T-helper 17 cell (primary cell): ENCODE measurements at places on chromosomes 5 and 9. TPM values are rescaled to one million over a fixed set of nuclear protein-coding genes. Genes with fewer than 3 reads are reported as not detected.

DNA sequence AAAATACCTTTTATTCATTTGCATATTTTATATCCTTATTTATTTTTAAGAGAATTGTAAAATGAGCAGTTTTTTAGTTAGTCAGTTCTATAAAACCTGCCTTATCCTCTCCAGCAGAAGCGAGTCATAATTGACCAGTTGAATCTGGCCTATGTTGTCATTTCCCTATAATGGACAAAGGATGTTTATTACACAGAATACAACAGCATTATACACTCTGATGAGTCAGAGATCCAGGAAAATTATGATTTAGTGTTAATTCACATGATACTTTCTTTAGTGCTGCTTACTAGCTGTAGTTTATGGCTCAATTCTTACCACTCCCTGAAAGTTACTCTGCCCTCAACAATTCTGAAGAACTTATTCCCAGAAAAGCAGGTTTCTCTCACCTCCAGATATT, 26.8 kb upstream of the LURAP1L start:
- no peak for DNase-seq

GRCh38 chr9:134349936-134350335, 23.7 kb downstream of the RXRA start:
- no peak for DNase-seq

GRCh38 chr5:1464096-1464446, 18.8 kb upstream of the SLC6A3 start:
- DNase-seq: no peak

GRCh38 chr5:96566833-96567587, 95.2 kb upstream of the CAST start:
- DNase-seq: no peak

DNA sequence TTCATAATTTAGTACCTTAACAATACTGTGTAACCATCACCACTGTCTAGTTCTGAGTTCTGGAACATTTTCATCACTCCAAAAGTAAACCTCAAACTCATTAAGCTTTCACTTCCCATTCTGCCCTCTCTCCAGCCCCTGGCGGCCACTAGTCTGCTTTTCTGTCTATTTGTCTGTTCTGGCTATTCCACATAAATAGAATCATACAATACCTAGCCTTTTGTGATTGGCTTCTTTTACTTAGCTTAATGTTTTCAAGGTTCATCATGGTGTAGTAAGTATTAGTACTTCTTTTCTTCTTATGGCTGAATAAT, 138.7 kb downstream of the RAPGEF6 start:
- DNase-seq: no peak

GRCh38 chr9:93329629-93330280, 121.7 kb upstream of the FAM120A start:
- no peak for DNase-seq

DNA sequence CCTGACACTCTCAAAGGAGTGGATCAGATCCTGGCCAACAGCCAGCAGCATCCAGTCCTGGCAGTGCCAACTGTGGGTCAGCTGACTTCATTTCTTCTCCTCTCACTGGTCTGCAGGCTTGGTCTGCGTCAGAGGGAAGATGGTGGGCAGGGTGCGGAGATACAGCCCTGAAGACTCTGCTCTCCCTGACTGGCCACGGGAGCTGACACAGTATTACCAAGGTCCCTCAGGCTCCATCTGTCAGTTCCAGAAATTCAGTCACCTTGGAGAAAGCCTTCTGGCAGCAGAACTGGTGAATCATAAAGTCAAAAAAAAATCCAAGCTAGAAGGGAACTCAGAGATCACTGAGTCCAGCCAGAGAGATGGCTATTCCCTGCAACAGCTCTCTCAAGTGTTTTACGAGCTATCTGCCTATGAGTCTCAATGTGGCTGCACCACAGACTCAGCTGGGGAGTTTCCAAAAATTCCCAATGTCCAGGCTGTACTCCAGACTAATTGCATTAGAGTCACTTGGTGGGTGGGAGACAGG, 27.9 kb downstream of the C1QTNF2 start:
- DNase-seq: no peak

GRCh38 chr5:146872188-146872587, 6.4 kb downstream of the PPP2R2B start:
- no peak for DNase-seq

- no peak for DNase-seq
Measured at GRCh38 chr9:134915046-134915985, 2.4 kb downstream of the FCN1 start.

- no peak for DNase-seq
Measured at GRCh38 chr9:68493541-68493940, 47.1 kb downstream of the TMEM252 start.

GRCh38 chr5:14445013-14445412, 136.6 kb upstream of the OTULINL start:
- no peak for DNase-seq

DNA sequence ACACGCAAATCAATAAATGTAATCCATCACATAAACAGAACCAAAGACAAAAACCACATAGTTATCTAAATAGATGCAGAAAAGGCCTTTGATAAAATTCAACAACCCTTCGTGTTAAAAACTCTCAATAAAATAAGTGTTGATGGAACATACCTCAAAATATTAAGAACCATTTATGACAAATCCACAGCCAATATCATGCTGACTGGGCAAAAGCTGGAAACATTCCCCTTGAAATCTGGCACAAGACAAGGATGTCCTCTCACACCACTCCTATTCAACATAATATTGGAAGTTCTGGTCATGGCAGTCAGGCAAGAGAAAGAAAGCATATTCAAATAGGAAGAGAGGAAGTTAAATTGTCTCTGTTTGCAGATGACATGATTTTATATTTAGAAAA, 1946.3 kb upstream of the CDH9 start:
- no peak for DNase-seq

DNA sequence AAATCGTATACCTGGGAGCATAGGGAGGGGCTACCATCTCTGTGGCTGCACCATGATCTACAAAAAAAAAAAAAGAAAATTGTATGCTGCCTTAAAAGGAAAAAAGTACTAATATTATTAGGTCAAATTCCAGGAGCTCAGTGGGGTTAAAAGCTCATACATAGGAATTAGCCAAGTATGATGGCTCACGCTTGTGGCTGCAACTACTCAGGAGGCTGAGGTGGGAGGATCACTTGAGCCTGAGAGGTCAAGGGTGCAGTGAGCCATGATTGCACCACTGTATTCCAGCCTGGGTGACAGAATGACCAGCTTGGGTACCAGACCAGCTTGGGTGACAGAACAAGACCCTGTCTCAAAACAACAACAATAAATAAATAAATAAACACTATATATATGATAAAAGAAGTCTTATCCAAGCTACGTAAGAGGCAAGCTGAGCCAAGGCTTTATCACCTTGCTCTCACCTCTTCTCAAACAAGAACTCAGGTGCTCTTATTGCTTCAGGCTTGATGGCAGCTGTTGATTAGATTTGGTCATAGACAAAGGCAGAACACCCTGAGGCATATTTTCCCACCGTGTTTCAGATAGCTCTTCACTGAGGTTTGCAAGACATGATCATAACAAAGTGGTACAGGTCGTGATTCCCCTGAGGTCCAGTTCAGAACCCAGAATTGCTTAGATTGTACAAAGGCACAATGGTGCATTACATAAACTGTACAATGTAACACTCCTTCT, 3.3 kb upstream of the FBXW11 start:
- no peak for DNase-seq

Gene DRD1
- total RNA-seq: not detected

Gene KCNV2
- not detected for total RNA-seq

Gene GDF9
- total RNA-seq: 0.70 TPM

Gene PCDHA9
- total RNA-seq: not detected
